ENCODE measurements at places on chromosomes 3 and 15.

GRCh38 chr3:11635680-11636393, 7.9 kb downstream of the VGLL4 start:
- no peak for DNase-seq

- no peak for DNase-seq
Measured at GRCh38 chr15:79049416-79049815, 41.2 kb downstream of the RASGRF1 start.

DNA sequence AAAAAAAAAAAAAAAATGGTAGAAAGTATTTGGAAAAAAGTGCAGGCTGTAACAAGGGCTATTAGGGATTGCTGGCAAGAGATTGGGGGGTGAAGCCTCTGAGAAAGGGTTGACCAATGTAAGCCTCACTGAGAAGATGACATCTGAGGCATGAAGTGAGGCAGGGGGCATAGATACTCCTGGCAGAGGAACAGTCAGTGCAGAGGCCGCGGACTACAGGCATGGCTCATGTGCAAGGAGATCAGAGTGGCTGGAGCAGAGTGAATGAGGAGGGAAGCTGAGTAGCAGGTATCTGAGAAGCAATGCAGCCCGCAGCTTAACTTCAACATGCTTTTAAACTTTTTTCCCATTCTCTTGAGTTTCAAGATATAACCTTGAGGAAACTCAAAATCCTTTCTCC, 5.4 kb downstream of the FBXL22 start:
- DNase-seq, result no peak

GRCh38 chr15:95025924-95026728, 794.8 kb downstream of the MCTP2 start:
- peak; percentile 49 for DNase-seq

- DNase-seq, result no peak
Measured at GRCh38 chr3:148878095-148878494, 13.0 kb downstream of the CPA3 start.

- peak; percentile 78 for DNase-seq
Measured at GRCh38 chr3:51974963-51975851, at the start of gene ABHD14A. TSS of gene ABHD14A (plus strand) at chr3:51975064. CDS start at chr3:51975136, 72 bp downstream.

DNA sequence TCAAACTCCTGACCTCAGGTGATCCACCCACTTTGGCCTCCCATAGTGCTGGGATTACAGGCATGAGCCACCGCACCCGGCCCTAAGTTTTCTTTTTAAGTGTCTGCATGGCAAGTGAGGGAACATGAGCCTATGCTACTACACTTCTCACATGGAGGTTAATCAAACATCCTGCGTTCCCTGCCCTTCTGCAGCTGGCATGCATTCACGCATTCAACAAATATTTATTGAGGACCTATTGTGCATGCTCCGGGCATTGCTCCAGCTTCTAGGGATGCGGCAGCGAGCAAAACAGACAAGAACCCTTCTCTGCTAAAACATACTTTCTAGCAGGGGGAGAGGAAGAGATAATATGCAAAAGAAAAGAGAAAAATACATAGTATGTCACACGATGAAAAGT, 42.6 kb upstream of the ACKR4 start:
- DNase-seq, result no peak

DNA sequence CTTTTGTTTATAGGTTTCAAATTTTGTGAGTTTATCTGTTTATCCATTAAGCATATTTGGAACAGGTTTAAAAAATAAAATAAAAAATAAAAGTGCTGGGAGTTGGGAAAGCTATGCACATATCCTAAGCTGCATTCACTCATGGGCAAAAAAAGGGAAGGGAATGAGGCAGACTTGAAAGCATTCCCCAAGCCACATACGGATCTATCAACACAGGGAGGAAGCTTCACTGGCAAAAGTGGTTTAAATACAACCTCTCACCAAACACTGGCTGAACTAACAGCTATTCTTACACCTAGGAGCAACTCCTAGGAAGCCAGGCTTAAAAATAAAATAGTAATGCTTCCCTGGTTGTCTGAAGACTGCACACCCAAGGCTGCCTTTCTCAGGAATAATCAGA, 101.2 kb downstream of the PCCB start:
- no peak for DNase-seq

- DNase-seq, result no peak
Measured at GRCh38 chr3:110459021-110459420, 612.6 kb upstream of the NECTIN3 start.

DNA sequence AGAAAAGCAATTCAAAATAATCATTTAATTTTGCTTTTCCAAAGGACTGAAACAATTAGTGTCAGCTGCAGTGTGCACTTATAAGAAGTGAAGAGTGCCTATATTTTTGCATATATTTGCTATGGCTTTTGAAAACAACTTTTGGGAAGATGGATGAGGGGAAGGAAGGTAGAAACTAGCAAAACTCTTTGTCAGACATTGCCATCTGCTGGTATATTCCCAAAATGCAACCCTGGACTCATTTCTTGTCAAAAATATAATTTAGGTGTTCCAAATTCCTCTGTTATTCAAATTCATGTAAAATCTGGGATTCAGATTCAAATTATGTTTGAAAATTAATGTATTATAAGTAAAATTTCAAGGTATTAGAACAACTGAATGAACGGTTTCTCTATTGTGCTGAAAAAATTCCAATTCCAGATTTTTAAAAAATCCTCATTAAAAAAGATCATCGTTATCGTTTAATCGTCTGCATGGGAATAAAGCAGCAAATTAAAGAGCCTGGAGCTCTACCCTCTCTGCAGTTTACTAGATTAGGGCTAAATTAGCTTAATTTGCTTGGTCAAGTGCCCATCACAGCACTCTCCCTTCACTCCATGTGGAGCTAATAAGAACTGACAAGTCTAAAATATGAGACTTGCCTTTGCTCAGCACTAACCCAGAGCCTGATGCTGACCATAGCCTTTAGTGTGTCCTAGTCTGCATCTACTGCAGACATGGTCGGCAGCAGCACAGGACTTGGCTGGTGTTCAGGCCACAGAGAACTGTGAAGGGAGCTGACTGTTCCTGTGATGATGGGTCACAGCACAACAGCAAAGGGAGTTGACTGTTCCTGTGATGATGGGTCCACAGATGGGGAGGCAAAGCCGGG, 67.9 kb upstream of the MITF start:
- peak; percentile 58 for DNase-seq

GRCh38 chr3:194320100-194320499, 31.0 kb downstream of the CPN2 start:
- no peak for DNase-seq

DNA sequence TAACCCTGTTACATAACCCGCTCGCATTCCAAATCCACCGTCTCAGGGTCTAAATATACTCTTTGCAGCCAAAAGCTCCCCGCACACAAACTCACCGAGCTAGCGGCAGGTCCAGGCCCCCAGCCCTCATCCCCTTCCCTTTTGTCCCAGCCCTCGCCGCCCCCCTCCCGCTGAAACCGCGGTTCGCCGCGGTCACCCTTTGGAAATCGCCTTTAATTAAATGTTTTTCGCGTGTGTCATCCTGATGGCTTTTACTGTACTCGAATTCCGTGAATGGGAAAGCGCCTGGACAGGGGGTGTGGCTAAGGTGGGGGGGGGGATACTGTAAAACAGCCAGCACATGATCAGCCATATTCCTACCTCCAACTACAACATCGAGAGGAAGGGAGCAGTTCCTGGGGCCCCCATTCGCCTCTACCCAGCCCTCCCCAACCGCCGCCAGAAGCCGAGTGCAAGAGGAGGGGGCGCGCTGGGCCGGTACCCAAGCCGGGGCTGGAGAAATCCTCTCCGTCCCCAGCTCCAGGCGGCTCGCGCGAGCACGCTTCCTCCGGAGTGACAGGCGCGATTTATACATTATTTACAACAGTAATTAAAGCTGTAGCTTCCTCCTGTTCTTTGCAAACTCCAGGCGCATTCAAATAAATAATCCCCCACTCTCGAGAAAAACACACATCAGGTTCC, 1.7 kb downstream of the RORA start:
- peak; percentile 30 for DNase-seq

GRCh38 chr3:23706111-23706510, 99.6 kb upstream of the UBE2E1 start:
- DNase-seq, result no peak

DNA sequence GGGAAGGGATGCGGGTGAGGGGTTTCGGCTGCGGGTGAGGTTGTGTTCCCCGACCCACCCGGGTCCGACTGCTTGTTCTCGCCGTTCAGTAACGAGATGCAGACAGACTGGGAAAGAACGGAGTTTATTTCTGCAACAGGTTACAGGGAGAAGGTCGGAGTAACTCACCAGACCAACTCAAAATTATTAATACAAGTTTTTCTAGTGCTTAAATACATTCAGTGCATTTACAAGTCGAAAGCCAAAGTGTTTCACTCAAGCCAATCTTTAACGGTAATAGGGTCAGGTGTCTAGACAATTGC, 492 bp upstream of the HIGD1A start:
- no peak for DNase-seq

GRCh38 chr3:48042071-48042760, 26.0 kb upstream of the MAP4 start:
- no peak for DNase-seq

GRCh38 chr3:81863756-81864155, 102.3 kb upstream of the GBE1 start:
- DNase-seq, result no peak

DNA sequence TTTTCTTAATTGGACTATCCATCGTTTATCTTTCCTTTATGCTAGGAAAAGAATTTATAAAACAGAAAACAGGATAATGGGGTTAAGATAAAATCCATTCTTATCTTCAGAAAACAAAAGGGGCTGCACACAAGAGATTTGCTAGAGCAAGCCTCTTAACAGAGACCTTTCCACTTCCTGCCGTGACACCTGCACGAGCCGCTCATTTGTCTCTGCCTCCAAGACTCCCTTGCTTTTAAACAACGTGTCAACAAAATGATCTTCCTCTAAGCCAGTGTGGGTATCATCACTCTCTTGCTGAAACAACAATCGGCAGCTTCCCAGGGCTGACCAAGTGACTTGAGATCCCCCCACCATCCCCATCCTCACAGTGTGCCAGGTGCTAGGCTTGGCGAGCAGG, 33.1 kb downstream of the GABRB3 start:
- no peak for DNase-seq

GRCh38 chr3:105427332-105427731, 60.6 kb downstream of the ALCAM start:
- no peak for DNase-seq

DNA sequence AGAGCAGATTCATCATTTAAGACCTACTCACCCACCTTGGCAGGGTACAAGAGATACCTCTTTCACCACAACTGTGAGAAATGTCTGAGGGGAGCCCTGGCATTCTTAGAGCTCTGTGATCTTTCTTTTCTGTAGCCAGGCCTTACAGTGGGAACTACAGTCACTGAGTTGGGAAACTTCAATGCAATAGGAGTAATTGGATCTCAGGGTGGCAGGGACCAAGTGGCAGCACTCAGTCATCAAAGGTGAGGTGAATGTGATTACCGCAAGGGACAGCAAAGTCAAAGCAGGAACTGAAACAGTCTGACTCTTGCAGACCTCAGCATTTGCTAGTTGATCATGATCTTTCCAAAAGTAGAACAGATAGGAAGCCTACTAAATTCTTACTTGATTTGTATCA, 7.2 kb upstream of the MCF2L2 start:
- DNase-seq, result no peak
